ENCODE measurements at places on chromosomes 12 and 14.
A peak's percentile ranks its signal among the peaks of the same experiment; 100 is the strongest.

DNA sequence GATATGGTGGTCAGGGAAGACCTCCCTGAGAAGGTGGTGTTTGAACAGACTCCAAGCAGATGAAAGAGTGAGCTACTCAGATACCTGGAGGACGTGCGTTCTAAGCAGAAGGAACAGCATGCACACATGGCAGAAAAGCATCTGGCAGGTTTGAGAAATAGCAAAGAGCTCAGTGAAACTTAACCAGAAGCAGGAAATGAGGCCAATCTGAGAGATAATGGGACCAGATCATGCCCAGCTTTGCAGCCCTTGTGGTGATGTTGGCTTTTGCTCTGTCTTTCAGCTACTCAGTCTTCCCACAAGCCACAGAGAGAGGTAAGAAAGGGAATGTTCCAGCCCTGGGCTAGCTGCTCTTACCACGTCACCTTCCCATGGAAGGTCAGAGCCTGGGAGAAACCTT is 176.3 kb upstream of the GSC start:
- ATAC-seq: peak; percentile 73

DNA sequence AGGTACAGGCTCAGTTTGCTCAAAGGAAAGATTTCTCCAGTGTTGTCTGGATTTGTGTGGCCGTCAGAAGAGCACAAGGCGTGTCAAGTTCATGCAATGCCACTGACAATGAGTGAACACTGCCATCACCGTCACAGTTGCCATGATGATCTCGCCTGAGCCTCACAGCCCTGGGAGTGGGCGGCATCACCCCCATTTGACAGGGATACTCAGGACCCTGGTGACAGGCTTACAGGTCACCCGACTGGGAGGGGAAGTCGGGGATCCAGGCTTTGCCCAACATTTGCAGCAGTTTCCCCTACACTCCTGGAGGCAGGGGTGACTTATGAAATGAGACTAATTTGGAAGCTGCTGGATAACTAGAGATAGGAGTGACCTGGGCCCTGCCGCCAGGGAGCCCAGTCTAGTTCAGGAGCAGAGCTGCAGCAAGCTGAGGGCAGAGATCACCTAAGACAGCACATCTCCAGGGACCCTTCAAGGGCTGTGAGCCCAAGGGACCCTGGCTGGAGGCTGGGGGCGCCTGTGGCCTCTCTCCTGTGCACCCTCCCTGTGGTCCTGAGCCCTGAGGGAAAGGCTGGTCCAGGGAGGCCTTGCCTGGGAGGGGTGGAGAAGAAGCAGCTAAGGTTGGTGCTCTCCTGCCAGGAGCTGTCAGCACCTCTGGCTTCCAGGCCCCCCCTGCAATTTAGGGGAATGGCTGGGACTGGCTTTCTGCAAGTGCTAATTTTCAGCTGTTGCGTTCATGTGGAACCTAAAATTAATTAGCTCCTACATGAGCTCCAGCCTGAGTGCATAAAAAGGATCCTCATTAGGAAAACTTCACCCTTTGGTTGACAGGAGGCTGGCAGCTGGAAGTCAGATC is 32.4 kb upstream of the BEGAIN start:
- no peak for ATAC-seq

DNA sequence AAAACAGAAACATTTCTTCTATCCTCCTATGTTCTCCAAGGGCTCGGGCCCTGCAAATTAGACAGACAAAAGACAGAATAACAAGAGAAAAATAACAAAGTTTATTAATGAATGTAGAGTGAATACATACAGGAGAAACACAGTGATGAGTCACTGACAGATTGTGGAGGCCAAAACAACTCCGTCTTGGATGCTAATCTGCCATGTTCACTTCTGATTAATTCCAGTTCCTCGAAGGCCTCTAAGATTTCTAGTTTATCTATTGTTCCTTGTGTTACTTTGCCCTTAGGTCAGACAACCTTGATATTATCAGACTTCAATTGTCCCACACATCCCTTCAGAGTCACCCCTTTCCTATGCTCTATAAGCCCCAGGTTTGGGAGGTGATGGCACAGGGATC is 26.8 kb upstream of the NEDD1 start:
- no peak for ATAC-seq

- no peak for ATAC-seq
Measured at GRCh38 chr12:1481906-1482305, 112.5 kb downstream of the FBXL14 start.

DNA sequence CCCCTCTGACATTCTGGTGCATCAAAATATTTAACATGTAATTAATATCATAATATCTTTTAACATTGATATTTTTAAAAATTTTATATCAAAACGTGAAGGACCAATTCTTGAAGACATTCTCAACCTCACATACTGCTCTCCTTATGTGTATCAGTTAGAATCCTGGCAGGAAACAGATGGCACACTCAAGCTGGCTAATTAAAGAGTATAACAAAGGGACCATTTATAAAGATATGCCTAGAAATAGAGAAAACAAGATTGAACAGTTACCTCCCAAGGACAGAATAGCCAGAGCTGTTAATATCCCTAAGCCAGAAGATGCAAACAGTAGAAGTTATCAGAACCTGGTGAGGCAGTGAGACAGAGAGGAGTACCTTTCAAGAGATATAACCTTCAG is 368.7 kb downstream of the NELL2 start:
- ATAC-seq: no peak

- ATAC-seq: no peak
Measured at GRCh38 chr12:63496654-63497053, 171.6 kb downstream of the DPY19L2 start.

- ATAC-seq: no peak
Measured at GRCh38 chr12:26936559-26937442, 980 bp downstream of the INTS13 start.

DNA sequence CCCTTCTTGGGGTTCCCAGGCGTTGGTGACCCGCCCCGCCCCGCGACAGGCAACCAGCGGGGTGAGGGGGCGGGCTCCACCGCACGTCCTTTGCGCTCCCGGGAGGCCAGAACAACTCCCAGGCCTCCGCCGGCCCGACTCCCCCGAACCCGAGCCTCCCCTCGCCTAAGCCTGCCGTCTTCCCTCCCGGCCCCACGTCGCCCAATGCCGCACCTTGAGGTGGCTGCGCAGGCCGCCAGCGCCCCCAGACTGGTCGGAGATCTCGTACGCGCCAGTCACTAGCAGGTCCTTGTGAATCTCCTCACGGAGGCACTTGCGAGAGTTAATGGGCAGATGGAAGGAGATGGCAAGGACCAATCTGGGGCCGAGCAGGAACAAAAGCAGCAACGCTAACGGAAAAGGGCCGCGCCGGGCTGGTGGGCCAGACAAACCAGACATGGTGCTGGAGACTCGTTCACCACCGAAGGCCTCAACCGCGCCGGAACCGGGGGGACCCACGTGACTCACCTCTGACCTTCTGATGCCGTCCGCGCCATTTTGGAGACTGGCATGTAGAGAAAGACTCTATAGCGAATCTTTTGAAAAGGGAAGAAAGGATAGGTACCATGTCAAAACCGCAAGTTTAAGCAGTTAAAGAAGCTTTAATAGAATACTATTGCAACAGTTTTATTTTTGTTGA is at the start of gene TMED10:
Gene TMED10 (minus strand): TSS at position 471 of the 679 bp plus-strand sequence. CDS start 33 bp downstream, at position 438.
- peak; percentile 84 for ATAC-seq

DNA sequence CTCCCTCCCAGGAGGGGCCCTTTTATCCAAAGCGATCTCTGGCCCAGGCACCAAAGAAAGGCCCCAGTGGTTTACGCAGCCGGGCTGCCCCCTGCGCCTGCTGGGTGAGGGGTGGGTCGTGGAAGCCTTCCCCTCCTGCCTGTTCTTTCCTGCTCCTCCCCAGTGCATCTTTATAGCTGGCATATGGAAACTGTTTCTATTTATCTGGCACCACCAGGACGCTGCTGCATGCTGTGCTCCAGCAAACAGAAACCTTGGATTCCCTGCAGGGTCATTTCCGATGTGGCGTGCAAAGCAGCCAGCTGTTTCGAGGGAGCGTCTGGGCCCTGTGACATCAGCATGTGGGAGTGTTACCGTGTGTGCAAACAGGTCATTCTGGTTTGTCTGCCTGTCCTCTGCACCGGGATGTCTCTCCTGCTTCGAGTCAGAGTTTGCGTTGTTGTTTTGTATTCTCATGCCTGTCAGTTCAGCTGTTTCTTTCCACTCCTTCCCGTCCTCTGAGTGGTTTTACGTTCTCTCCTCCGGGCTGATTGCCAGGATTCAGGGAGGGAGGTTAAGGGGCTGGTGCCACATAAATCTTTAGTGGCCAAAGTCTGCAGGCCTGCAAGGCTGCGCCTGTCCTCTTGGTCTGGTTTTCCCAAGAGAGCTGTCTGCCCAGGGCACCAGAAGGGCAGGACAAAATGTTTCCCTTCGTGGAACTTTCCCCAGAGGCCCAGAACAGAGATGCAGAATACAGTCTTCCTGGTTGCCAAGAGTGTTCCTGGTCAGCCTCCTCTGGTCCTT is 24.6 kb downstream of the TPCN1 start:
- no peak for ATAC-seq

DNA sequence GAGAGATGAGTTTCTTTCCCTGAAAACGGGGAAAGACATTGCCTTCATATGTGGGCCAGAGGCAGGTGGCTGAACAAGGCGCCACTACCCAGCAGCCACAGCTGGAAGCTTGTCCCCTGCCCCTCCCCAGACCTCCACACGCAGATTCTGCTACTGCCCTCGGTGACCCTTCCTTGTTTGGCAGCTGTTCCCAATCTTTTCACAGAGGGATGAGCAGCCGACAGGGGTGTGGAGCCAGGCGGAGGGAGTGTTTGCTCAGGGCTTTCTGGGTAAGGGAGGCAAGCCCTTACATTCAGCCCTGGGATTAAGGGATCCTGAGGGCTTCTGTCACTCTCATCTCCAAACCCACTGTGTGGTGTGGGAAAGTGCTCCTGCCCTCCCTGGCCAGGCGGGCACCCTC is 4.5 kb upstream of the KRT4 start:
- ATAC-seq: no peak

DNA sequence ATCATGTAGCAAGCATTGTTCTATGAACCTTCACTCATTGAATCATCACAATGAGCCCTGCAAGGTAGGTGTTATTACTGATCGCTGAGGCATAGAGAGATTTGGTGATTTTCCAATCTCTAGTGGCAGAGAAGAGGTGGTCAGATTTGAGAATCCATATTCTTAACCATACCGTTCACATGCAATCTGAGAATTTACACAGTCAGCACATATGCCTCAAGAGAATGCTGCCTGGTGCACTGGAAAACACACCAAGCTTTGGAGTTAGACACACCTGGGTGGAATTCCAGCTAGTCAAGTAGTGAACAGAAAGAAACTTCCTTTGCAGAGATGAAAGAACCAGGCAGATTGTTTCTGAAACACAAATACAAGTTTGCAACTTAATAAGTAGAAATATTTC is 94.1 kb downstream of the LGR5 start:
- no peak for ATAC-seq

DNA sequence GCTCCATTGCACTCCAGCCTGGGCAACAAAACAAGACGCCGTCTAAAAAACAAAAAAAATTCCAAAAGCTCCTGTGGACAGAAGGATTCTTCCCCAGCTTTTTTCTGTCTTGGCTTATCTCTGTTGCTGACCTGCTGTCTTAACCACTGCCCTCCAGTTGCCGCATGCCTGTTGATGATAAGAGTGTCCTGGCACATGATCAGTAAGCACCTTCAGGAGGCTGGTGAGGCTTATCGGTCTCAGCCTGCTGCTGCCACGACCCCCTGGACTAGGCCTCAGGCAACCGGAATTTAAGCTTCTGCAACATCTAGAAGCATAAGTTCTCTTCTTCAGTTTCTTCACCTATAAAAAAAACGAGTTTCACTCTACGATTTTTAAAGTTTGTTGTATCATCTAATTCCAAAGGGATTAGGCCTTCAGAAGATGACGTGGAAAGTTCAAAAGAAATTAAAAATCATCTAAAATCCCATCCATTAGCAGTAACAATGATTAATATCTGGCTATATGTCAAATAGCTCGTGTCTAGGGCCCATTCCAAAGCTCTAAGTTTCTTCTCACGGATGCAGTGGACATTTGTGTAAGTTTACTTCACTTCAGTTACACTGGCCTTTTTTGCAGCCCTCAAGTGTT is 46.4 kb downstream of the RESF1 start:
- ATAC-seq: no peak

DNA sequence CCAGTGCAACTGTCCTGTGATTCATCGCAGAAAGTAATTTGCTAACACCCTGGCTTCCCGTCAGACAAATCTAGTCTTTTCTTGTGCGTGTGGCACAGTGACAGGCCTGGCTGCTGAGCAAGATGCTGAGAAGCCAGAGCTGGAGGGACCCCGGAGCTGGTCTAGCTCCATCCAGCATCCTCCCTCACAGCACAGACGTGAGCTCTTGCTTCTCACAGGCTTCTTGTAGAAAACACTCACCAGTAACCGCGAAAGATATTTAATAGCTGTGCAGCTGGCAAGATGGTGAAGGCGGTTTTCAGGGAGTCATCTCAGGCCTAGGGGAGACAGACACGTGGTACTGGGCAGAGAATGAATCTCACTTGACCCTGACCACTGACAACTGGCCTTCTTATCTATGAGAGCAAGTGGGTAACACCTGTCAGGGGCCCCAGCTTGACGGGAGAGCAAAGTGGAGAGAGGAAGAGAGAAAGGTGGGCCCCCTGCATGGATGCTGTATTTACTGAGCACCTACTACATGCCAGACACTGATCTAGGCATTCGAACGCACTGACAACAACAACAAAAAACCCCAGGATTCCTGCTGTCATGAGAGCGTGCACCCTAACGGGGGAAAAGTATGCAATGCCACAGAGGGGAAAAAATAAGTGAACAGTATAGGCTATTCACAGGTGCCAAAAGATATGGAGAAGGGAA is 63.3 kb downstream of the CCDC88C start:
- ATAC-seq: no peak

- ATAC-seq: no peak
Measured at GRCh38 chr12:18716236-18716635, 21.6 kb downstream of the PLCZ1 start.

- ATAC-seq: peak; percentile 42
Measured at GRCh38 chr12:6540181-6540877, 6.0 kb downstream of the GAPDH start.

DNA sequence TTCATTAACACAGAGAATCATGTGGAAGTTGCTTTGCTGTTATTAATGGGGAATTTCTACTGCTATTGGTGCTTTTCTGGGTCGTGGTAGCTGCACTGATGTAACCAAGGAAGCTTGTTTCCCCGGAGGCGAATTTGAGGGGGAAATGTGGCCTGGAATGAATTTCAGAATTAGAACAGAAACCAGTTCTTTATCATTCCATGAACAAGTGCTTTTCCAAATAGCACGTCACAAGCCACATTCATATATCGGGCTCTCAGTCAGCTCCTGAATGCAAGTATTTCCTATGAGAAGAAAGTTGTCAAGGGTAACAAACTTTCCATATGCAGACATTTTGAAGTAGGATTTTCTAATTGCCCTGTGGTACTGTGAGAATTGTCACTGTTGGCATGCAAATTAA is 1353.2 kb downstream of the AACS start:
- ATAC-seq: no peak

GRCh38 chr12:84802161-84802560 is 110.4 kb downstream of the SLC6A15 start:
- no peak for ATAC-seq
